ENCODE measurements at places on chromosomes 4 and X.

- DNase-seq = no peak
Observed at GRCh38 chr4:17523662-17524061, 8.7 kb downstream of the CLRN2 start.

- DNase-seq = peak; percentile 58
Observed at GRCh38 chr4:108155373-108155772, 13.4 kb downstream of the LEF1 start.

DNA sequence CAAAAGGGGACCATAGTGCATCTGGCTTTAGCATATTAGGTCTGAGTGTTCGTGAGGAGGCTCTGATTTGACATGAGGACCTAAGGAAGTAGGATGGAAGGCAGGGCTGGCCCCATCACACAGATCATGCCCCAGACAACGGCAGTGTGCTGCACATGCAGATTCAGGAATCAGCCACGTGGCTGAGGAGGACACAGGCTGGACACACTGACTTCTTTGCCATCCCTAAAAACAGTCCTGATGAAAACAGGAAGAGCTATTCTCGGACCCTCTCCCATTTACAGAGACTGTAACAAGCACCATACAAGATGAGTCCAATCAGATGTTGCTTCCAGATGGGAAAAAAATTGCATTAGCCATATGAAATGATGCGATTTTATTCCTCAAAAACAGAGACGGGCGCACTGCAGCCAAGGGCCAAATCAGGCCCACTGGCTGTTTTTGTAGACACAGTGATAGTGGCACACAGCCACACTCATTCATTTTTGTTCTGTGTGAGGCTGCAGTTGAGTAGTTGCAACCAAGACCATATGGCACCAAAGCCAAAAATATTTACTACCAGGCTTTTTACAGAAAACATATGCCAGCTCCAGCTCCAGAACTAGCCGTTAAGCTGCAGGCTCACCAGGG is 41.0 kb downstream of the ACSL1 start:
- DNase-seq = no peak

DNA sequence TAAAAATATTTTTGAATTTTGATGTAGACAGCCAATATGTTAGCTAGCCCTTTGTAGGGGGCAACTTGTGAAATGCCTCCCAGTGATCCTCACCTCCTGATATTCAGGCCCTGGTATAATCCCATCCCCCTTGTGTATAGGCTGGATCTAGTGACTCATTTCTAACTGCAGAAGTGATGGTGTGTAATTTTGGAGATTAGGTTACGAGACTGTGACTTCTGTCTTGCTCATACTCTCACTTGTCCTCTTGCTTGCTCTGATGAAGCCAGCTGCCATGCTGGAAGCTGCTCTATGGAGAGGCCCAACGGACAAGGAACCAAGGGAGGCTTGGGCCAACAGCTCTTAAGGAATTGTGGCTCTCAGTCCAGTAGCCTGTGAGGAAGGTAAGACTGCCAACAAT is 61.7 kb downstream of the GPR82 start:
- no peak for DNase-seq

- no peak for DNase-seq
Observed at GRCh38 chrX:153885208-153885787, 675 bp downstream of the L1CAM start.

GRCh38 chr4:161554372-161554990 is 609.3 kb downstream of the FSTL5 start:
- no peak for DNase-seq
